ENCODE measurements at places on chromosomes 12 and 14.

DNA sequence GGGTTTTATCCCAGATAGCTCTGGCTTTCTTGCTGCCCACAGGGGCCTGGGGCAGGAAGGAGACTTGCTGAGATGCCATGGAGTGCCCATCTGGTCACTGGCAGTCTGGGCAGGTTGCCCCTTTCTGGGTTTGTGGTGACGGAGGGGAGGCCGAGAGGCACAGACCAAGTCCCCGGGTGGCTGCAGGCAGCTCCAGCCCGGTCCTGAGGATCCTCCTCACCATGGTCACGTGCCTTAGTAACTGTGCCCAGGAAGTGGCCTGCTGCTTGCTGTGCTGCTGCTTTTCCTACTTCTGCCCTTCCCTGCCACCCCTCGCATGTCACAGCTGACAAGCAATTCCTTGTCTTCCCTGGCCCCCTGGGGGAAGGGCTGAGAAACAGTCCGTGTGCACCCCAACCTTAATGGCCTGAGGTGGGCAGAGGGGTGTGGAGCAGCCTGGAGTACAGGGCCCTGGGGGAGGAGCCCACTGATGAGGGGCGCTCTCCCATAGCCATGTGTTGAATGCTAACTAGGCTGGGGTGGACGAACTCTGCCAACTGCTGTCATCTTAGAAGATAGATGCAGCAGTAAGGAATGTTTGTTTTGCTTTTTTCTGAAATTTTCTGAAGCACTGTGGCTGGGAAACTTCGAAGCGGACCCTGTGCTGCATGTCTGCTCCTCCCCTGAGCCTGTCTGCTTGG is 54.9 kb upstream of the SRSF5 start:
- no peak for DNase-seq

DNA sequence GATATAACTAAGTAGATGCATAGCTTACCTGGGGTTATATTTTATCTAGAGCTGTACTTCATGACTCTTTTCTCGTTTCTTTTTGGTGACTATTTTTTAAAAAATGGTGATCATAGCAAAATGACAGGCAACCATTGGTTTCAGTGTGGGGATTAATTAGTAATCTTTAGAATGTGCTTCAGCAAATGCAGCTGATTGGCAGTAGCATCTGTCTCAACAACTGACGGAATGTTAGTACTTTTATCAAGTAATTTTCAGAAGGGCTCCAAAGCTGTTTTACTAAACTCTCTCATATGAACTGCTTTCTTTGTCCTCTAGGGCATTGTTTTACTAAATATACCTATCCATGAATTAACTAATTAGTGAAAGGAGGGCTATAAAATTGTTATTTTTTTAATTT is 117.6 kb downstream of the TRMT5 start:
- no peak for DNase-seq

GRCh38 chr12:125619723-125620122 is 554.5 kb downstream of the AACS start:
- no peak for DNase-seq

DNA sequence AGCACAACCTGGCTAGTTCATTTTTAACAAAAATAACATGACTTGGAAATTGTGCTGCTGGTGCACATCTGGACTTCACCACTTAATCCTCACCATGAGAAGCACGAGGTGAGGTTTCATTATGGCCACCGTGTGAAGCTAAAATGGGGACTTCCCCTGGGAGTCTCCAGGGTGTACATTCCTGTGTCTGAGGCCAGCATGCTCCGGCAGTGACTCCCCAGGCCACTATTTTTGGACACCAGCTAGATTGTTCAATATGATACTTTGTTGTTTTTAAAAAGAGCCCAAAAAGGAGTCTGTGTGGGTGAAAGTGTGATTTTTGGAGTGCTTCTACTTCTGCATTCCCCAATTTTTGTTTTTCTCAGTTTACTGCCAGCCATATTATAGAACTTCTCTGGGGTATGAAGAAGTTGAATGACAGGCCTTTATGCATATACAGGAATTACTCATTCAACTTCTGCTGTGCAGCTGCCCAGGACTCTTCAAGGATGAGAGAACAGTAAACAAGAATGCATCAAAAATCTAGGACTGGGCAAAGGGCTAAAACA is 16.9 kb upstream of the AICDA start:
- no peak for DNase-seq

GRCh38 chr12:116302166-116303058 is 24.9 kb upstream of the MED13L start:
- no peak for DNase-seq

GRCh38 chr12:16303939-16304338 is 26.5 kb upstream of the SLC15A5 start:
- DNase-seq = no peak

DNA sequence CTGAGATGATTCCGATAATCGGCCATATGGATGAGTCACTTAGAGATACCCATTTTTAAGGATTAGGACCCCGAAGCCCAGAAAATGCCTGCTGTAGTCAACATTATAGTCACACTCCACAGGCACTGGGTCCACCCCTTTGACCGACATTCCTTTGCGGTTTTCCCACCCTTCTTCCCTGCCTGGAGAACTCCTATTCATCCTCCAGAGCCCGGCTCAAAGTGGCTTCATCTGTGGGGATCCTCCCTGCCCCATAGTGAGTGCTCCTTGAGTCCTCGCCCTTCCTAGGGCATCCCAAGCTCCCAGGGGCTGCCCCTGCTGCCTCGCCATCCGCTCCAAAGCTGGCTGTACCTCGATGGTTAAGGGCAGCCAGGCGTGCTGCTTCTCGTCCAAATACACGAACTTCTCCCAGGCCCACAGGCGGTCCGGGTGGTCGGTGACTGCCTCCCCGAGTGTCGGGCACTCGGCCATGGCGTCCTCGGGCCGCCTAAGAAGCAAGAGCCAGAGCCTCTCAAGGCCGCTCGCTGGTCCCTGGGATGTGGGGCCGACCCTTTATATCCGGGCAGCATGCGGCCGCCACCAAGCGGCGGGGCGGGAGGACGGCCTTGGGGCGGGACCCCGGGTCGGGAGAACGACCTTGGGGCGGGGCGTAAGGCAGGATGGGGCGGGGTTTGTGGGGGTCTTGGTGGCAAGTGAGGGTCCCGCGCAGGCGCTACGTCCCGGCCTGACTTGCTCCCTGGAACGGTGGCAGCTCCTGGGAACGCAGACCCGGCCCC is at the start of gene TCL1A:
TCL1A (minus strand) TSS at position 530 of the 776 bp plus-strand sequence; CDS start at position 471, 59 bp downstream.
- DNase-seq = no peak

- no peak for DNase-seq
These were observed 59.8 kb downstream of the NPAS3 start for GRCh38 chr14:32998433-32998832.

- no peak for DNase-seq
These were observed 304.8 kb downstream of the PCNX1 start for GRCh38 chr14:71212093-71212492.

- DNase-seq = no peak
These were observed 6.3 kb upstream of the PZP start for GRCh38 chr12:9214534-9214933.

DNA sequence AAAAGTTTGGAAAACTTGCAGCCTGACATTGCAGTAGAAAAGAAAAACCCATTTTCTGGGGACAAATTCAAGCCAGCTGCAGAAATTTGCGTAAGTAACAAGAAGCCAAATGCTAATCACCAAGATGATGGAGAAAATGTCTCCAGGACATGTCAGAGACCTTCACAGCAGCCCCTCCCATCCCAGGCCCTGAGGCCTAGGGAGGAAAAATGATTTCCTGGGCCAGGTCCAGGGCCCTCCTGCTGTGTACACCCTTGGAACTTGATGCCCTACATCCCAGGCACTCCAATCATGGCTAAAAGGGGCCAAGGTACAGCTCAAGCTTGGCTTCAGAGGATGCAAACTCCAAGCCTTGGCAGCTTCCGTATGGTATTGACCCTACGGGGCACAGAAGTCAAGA is 14.5 kb downstream of the IAPP start:
- no peak for DNase-seq

DNA sequence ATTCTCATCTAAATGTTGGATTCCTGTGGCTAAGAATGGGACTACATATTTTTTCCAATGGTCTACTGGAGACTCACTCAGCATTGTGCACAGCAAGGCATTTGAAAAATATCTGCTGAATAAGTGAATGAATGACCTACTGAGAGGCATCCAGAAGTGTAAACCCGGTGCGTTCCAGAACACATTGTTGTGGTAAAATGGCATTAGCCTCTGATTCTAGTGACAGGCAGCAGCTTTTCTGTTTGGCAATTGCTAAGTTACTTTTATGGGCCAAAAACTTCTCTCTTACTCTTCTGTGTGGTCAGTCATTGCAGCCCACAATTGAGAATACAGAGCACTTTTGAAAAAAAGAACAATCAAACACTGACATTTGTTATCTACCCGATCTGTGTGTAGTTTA is 36.5 kb downstream of the WIF1 start:
- no peak for DNase-seq

- no peak for DNase-seq
These were observed 64.2 kb upstream of the RIC8B start for GRCh38 chr12:106710143-106710893.

DNA sequence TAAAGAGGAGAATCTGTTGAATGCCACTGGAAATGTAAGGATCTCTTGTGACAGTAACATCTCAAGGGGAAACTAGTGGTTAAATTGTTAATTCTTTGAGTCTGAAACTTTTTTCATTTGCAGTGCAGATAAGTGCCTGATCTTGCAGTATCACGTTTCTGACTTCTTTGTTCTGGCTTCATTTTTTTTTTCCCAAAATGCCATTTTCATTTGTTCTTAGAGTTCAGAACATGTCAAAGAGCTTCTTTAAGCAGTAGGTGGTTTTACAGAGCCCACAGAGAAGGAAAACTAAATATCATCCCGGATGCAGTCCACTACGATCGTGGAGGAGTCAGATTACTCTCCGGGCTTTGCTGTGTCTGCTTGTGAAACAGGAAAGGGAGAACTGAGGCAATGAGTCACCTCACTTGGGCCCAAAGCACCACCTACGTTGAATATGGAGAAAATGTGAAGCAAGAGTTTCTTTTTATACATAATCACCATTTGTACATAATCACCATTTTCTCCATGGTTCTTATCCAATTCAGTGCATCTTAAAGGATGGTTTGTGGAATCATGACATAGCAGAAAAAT is 43.9 kb downstream of the HMGA2 start:
- no peak for DNase-seq

DNA sequence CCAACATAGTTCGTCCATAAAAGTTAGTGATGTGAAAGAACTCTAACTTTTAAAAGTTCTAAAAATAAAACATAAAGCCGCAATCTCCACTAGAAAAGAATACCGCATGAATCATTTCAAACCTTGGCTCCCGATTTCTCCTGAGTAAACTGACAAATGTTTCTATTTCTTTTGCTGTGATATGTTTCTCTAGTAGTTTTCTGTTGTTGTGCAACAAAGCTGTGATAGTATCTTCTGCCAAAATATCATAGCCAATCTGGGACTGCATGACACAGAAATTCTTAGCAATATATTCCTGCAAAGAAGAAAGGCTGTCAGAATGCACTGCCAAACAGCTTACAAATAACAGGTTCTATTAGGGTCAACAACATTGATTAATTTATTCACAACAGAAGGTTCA is 174.0 kb downstream of the ITPR2 start:
- no peak for DNase-seq

GRCh38 chr14:84025106-84026012 is 1504.6 kb upstream of the FLRT2 start:
- DNase-seq = no peak

- no peak for DNase-seq
These were observed 40.8 kb downstream of the PAX9 start for GRCh38 chr14:36702474-36702873.

DNA sequence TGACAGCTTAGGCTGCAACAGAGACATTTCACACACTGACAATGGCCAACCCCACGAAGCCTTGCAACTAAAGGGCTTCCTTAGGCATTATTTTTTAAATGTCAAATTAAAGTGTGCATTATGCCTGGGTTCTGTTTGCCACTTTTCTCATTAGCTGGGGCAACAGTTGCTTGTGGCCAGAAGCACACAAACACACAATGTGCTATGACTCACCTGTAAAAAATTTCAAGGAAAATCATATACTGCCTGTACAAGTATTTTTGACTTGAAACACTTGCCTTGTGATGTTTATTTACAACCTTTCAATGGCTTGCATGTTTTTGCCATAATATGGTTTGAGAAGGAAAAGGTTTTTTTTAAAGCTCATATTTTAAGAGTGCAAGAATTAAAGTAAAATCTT is 1.9 kb downstream of the NTN4 start:
- DNase-seq = no peak

DNA sequence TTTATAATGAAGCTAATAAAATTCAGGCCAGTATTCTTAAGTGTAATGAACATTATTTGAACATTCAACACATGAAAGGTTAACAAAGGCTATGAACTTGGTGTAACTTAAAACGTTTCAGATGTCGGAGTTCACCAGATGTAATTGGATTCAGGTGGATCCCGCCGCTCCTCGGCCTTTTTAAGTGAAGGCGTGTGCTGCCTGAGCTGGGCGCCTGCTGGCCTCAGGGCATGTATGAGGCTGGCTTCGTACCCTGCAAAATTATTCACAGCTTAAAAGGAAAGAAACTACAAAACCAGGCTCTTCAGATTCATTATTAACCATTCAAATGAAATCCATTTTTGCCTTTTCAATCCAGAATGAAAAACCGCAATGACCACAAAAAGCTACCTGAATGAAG is 69.9 kb downstream of the WIF1 start:
- DNase-seq = no peak

DNA sequence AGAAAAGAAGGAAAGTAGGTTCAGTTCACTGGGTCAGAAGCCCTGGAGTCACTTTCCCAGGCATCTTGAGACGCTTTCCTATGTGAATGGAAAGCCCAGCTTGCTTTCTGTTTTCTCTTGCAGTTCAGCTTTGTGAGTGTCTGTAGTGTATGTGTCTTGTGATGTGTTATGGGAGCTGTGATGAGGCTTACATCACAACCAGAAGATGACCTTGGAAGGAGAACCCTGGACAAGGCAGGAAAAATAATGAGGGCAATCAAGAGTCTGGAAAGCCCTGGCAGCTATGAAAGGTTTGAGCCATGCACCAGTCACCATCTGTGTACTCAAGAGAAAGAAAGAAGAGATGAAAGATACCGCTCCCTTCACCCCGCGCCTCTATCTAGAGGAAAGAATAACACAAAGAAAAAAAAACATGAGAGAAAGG is 35.2 kb upstream of the PTGR2 start:
- DNase-seq = no peak

- DNase-seq = no peak
These were observed 45.9 kb downstream of the SLC6A12 start for GRCh38 chr12:167959-168600.
